Mammary epithelial cell (primary cell): ENCODE measurements at places on chromosomes 4 and X. TPM values are rescaled to one million over a fixed set of nuclear protein-coding genes. Genes with fewer than 3 reads are reported as not detected.

- DNase-seq: no peak
Measured at GRCh38 chrX:55867708-55868107, 150.2 kb downstream of the RRAGB start.

GRCh38 chrX:139538907-139539790, 8.6 kb downstream of the F9 start:
- DNase-seq: no peak

DNA sequence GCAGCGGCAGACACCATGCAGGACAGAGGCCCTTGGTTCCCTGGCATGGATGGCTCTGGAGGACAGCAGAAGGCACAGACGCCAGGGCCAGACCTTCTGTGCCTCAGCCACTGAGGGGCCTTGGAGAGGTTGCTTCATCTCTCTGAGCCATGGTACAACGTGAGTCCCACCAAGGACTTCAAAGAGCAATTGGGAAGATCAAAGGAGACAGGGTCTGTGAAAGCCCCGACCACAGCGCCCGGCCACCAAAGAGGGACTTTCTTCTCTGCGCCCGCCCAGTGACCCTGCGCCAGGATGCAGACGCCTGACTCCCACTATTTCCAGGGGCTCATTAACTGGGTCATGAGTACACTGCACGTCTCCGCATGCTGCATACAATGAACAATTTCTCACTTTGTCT, 174.0 kb downstream of the AFAP1 start:
- no peak for DNase-seq

DNA sequence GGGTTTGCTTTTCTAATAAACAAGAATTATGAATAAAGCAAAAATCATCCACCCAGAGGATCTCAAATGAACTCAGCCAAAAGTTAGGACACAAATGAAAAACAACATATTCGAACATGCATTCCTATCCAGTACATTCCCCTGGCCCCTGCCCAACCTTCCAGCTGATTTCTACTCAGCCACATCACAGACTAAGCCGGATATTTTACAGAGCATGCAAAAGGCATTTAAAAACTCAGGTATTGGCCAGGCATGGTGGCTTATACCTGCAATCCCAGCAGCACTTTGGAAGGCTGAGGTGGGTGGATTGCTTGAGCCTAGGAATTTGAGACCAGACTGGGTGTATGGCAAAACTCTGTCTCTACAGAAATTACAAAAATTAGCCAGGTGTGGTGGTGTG, 54.6 kb downstream of the RELL1 start:
- DNase-seq: no peak

- DNase-seq: no peak
Measured at GRCh38 chrX:123303429-123303828, 119.4 kb downstream of the GRIA3 start.

DNA sequence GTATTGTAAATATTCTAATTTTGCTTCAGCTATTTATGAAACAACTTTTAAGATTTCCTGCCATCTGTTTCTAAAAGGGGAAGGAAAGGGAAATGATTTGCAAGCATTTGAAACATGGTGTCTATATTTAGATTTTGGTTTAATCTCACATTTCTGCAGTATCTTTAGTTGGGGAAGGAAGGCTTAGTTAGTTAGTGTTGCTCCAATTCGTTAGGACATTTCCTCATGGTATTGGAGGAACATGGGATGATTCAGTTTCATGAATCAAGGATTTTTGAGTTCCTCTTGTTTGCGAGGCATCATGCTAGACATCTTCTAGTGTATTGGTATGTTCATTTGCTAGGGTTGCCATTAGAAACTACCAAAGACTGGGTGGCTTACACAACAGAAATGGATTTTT, 20.5 kb upstream of the TMEM192 start:
- no peak for DNase-seq

DNA sequence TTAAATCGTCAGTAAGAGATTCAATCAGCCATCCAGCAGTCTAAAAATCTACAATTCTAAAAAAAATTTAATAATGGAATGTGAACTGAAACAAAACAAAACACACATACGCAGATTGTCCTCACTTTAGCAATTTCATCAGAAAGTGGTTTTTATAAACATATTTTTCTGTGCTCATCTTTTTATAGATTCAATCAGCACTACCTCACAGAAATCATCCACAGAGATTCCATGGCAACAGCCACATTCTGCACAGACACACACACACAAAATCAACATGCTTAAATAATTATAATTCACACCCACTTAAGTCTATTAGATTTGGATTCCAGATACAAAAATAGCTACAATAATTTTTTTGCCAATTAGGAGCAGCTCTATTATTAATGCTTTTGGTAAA, 149.0 kb upstream of the KCNIP4 start:
- DNase-seq: no peak

- DNase-seq: no peak
Measured at GRCh38 chr4:139144911-139145551, 32.0 kb downstream of the ELF2 start.

- DNase-seq: peak; percentile 50
Measured at GRCh38 chr4:158914218-158914617, 145.4 kb downstream of the FNIP2 start.

DNA sequence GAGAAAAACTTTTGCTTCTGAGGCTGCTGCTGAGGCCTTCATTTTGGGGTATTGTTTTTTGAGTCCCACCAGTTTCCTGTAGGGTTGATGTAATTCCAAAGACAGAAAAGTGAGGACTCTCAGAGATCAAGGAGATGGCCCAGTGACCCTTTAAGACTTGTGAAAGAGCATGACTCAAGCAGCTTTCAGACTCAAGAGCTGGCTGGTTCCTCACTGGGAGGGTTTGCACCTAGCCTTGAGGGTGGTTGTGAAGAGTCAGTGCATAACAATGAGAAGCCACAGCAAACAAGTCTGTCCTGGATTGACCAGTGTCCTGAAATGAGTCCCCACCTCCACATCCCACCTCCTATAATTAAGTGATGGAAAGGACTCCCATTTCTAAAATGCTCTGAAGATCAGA, 89.2 kb downstream of the NHS start:
- DNase-seq: peak; percentile 77

DNA sequence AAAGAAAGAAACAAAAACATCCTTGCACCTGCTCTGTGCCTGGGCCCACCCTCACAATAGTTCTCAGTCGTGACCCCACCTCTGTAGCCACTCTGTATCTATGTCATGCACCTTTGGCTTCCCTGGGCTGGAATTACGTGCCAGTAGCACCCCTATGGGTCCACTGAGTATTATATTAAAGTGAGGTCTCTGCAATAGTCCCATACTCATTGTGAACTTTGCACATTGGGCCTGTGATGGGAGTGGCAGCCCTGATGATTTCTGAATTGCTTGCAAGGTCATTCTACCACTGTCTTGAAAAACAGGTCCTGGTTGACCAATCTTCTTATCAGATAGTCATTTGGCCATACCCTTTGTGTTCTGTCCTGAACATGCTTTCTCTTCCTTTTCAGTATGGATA, 1012.1 kb downstream of the RAB28 start:
- DNase-seq: no peak

DNA sequence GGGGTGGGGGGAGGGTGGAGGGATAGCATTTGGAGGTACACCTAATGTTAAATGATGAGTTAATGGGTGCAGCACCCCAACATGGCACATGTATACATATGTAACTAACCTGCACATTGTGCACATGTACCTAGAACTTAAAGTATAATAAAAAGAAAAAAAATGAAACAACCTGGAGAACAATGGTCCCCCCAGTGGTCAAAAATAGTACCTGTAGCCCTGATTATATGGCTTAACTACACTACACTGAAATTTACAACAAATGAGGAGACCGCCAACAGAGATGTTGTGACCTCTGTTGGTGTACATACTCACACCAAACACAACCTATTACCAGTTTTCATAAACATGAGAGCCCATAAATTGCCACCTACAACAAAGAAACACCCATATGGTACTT, 7.3 kb upstream of the MAGEE1 start:
- DNase-seq: no peak

DNA sequence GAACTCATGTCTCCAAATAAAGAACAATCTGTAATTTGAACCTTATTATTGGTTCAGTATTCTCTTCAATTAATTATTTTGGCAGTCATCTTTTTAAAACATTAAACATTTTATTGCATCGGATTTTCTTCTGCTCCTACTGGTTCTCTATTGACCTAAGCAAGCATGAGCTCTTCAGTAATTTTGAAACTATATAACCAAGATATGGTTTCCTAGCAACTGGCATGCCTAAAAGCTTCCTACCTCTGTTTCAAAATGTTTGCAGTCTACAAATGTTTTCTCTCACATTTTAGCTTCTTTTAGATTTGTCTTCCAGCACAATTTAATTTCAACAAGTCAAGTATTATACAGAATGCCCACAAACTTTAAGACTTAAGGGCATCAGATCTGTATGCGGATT, 371.3 kb downstream of the GPM6A start:
- no peak for DNase-seq

DNA sequence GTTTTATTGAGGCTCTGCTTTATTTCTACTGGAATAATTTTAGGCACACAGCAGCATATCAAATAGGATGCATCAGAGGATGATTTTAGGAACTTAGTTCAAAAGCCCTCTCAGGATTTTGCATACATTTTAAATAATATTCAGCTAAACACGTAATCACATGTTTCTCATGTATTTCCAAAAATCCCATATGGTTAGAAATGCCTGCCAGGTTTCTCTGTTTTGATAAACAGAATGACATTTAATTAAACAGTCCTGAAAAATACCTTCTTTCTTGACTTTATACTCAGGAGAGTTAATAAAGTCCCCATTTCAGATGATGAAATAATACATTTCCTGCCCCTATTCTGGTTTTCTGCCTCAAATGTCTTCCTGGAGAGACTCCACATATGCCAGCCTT, 86.5 kb upstream of the AMELX start:
- DNase-seq: no peak

DNA sequence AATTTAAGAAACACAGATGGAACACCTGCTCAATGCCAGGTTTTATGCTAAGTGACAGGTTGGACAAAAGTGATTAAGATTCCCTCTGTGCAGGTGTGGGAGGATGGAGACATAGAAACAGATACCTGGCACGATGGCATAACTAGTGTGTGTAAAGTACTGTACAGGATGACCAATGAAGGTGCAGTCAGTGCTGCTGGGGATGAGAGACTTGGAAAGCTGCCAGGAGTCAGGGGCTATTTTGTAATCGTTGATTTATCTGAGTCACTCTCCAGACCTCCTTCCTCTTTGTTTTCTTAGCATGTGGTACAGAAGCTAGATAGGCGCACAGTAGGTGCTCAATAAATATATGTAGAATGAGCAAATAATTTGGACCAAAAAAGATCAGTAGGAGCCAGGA, 58.2 kb downstream of the CWH43 start:
- DNase-seq: peak; percentile 6

DNA sequence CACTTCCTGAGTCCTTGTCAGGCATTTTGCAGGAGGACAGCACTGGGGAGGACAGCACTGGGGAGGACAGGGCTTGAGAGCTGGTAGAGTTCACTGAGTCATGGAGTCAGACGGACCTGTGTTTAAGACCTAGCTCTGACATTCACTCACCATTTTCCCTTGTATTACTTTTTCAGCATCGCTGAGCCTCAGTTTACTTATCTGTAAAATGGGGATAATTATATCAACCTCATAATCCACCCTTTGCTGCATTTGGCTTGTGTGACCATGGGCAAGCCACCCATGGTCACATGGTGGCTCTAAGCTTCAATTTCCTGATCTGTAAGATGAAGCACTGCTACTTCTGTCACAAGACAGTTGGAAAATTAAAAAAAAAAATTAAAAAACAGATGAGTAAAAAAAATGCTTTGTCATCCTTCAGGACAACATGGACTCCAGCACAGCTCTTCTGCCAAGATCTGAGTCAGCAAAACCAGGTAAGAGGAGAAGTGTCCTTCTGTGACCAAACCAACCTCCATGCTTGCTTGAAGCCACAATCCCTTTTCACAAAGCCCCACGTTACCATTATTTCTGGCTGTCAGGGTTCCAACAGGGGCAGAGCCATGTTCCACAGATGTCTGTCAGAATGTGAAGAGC, 275.5 kb downstream of the RAB28 start:
- no peak for DNase-seq

GRCh38 chrX:47515941-47516665, 33.1 kb upstream of the ZNF41 start:
- peak; percentile 62 for DNase-seq

GRCh38 chr4:143404555-143404954, 67.9 kb downstream of the GAB1 start:
- no peak for DNase-seq

- DNase-seq: no peak
Measured at GRCh38 chr4:88605736-88606135, 13.5 kb downstream of the HERC3 start.

DNA sequence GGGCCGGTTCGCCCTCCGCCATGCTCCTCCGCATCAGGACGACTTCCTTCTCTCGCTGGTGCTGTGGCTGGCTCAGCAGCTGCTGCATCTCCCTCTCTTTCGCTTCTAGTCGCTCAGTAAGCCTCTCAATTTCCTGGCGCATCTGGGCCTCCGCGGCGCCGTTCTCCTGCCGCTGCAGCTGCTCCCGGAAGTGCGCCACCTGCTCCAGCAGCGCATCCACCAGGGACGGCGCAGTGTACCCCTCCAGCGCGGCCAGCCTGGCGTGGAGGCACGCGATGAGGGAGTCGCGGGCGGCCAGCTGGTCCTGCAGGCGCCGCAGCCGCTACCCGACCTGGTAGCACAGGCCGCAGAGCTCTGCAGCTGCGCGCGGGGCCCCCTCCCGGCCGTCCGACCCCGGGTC, 97.4 kb upstream of the MED14 start:
- no peak for DNase-seq

SAGE1 gene
- total RNA-seq: not detected in 2 replicates

TCP11X2 gene
- not detected in 2 replicates for total RNA-seq

SATL1 gene
- total RNA-seq: under 0.01 TPM

NPY2R gene
- not detected for total RNA-seq

TCEAL4 gene
- 33.3 TPM for total RNA-seq

G3BP2 gene
- total RNA-seq: 192 TPM

AR gene
- under 0.01 TPM for total RNA-seq

HTN3 gene
- not detected in 2 replicates for total RNA-seq

NKX3-2 gene
- 0.17 TPM for total RNA-seq

MTHFD2L gene
- 63.2 TPM for total RNA-seq

SHROOM4 gene
- total RNA-seq: 7.0 TPM

MAGEC2 gene
- total RNA-seq: not detected

GPRASP1 gene
- total RNA-seq: 0.61 and 1.3 TPM in 2 replicates

PIN4 gene
- total RNA-seq: 3.0 TPM
